Left kidney (tissue), 8 donors: ENCODE measurements at places on chromosomes 12 and 14. TPM values are rescaled to one million over a fixed set of nuclear protein-coding genes. Genes with fewer than 3 reads are reported as not detected.

GRCh38 chr14:102138535-102138934, 1.2 kb upstream of the WDR20 start:
- DNase-seq: no peak

DNA sequence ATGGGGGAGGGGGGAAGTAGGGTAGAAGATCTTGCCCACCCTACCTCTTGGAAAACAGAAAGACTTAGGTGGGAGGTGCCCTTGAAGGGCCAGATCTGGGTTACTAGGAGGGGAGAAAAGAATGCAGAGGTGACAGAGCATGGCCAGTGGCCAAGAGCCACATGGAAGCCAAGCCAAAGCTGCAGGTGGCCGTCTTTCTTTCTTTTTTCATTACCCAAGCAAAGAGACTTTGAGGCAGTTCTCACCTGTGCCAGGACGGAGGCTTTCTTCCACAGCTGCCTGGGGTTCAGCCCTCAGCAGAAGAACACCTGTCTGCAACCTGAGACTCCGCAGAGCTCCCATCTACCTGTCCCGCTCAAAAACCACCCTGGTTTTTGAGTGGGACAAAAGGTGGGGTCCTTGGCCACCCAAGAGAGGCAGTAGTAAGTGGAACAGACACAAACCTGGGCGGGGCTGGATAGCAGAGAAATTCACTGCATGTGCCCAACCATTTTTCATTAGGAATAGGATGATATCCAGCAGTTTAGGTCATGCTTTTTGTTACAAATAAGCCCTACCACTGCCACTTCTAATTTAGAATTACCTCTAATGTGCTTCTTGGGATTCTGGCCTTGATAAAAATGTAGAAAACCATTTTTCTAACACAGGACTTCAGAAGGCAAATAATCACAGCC, 116.5 kb downstream of the DYRK2 start:
- no peak for DNase-seq

- DNase-seq: no peak
Observed at GRCh38 chr12:24054416-24054815, 104.9 kb upstream of the SOX5 start.

DNA sequence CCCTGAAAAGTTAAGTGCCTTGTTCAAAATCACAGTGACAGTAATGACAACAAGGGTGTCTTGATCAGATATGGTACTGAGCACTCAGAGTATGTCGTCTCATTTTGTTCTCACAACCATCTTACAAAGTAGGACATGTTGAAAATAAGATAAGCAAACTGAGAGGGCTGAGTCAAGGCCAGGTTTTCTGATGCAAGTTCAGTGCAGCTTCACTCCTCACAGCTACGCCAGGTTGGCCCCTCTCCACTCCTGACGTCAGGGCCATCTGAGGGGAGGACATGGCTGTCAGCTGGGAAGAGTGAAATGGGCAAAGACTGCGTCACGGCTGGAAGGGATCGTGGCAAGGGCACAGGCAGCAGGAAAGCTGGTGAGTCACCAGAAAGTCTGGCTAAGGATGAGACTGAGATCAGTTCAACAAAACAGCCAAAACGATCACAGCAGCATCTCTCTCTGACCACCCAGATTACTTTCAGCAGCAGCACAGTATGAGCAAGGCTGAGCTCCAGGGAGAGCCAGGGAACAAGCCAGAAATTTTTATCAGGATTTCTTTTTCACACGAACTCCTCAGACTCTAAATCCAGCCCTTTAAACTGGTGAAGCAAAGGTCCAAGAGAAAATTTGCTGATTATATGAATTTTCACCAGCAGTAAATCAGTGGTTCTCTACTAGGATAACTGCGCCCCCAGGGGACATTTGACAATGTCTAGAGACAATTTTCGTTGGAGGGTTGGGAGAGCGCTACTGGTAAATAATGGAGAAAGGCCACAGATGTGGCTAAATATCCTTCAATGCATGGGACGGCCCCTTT, 297.9 kb upstream of the AMIGO2 start:
- no peak for DNase-seq

- no peak for DNase-seq
Observed at GRCh38 chr14:24207104-24207551, 1.6 kb downstream of the TSSK4 start.

The IFNG-AS1 gene
- polyA plus RNA-seq: 0.28 TPM

- DNase-seq: no peak
Observed at GRCh38 chr12:1470051-1470450, 124.3 kb downstream of the FBXL14 start.

GRCh38 chr14:58718226-58719205, 80.8 kb downstream of the DACT1 start:
- DNase-seq: no peak

- no peak for DNase-seq
Observed at GRCh38 chr12:52312086-52312485, 9.1 kb downstream of the KRT83 start.

GRCh38 chr14:91418387-91419043, 895 bp upstream of the CCDC88C start:
- no peak for DNase-seq

- DNase-seq: peak; percentile 38
Observed at GRCh38 chr14:76267322-76268046, 108.5 kb upstream of the ESRRB start.

DNA sequence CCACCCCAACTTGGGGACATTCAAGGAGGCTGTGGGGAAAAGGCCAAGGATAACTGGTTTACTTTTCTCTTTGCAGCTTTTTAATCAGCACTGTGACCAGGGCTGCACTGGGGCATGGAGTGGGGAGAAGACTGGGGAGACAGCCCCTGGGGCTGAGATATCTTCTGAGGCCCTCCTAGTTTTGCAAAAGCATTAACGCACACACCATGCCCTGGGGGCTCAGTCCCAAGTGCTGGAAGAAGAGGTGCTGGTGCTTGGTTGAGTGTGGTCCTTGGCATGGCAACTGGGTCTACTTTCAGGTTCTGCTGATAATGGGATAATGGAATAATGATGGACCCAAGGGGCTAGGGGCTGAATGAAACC, 9.4 kb upstream of the SMARCD1 start:
- DNase-seq: no peak

DNA sequence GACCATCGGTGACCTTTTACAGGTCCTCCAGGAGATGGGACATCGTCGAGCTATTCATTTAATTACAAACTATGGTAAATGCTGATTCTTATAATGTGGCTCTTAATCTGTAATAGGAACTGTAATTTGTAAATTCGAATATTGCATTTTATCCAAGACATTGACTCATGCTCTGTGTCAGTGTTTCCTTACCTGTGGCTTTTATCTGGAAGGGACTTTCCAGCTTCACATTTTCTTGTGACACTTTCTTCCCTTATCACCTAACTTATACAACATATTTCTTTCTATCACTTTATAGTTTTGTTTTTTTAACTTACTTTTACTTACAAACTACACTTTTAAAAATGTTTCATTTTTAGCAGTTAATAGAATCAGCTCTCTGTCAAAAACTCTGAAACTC, 14.8 kb downstream of the IRAK3 start:
- no peak for DNase-seq

GRCh38 chr14:100738269-100738691, 11.6 kb downstream of the DLK1 start:
- no peak for DNase-seq

DNA sequence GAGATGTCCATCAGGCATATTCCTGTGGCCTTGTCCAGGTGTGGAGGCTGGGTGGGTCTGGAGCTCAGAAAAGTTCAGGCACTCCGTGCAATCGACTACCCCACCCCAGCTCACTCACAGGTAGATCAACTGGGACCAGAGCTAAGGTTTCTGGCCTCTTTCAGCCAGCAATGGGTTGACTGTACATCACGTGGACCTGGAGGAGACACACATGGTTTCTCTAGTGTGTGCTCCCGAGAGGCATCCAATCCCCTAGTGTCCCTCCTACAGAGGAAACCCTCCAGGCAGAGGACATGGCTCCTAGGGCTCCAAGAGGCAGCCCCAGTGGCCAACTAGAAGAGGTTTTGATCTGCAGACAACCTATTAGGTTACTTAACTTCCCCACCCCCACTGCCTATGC, 119.5 kb upstream of the RGS6 start:
- no peak for DNase-seq

- peak; percentile 12 for DNase-seq
Observed at GRCh38 chr14:37027188-37027824, 145.1 kb downstream of the SLC25A21 start.

DNA sequence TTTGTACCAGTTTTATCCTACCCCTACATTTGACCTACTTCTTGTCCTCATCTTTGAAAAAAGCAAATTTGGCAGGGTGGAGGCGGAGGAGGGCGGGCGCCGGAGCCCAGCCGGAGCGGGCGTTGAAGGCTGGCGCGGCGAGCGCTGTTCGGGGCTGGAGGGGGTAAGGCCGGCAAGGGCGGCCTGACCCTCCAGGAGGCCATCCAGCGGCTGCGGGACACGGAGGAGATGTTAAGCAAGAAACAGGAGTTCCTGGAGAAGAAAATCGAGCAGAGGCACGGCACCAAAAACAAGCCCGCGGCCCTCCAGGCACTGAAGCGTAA, 27.2 kb downstream of the FBXO34 start:
- no peak for DNase-seq

The SLC7A7 gene
- 112 TPM for polyA plus RNA-seq

GRCh38 chr12:31740628-31741027, 11.8 kb upstream of the AMN1 start:
- DNase-seq: no peak

GRCh38 chr12:52391618-52392002, 6.2 kb upstream of the KRT84 start:
- DNase-seq: no peak

The CDKN3 gene
- 32.8 TPM for polyA plus RNA-seq

DNA sequence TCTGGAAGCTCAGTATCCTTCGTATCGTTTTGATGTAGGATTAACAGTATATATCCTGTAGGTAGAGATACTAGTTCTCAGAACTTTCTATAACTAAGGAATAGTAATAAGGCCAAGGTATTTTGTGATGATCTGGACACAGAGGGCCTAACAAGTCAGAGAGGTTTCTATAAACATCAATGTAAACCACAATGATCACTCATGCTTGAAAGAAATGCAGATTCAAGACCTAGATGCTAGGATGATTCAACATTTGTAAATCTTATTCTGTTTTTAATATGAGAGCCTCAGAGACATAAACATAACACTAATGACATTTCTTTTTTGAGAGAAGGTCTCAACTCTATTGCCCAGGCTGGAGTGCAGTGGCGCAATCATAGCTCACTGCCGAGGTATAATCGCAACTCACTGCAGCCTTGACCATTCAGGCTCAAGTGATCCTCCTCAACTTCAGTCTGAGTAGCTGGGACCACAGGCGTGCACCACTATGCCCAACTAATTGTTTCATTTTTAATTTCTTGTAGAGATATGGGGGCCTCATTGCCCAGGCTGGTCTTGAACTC, 16.2 kb downstream of the SUPT16H start:
- no peak for DNase-seq

DNA sequence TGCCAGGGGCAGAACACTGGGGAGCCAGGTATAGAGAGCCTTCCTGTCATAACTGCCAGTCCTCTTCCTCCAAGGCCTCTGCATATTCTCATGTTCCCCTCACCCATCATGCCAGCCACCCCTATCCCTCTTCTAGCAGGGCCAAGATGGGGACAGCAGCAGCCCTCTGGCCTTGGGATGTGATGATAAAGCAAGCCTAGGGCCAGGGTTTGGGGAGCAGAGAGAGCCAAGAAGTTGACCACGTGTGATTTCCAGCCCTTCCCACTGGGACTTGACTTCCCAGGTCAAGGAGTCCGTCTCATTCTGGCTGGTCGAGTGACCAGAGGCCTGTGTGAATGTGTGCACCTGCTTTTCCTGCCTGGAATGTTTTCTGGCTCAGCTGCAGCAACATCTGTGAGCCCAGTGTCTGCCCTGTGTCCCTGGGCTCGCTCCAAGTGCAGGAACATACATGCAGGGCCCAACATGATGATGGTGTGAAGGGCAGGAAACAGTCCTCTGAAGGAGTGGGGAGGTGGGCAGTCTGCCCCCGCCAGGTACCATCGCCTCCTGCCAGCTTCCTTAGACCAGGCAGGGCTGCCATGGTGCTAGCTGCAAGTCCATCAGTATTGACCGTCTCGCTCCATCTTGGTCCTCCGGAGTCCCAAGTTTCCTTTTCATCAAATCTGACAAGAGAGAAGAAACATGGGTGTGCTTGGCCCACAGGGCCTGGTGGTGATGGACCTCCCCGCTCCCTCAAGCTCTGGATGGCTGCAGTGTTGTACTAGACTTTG, 21.0 kb downstream of the VASH1 start:
- DNase-seq: no peak

- no peak for DNase-seq
Observed at GRCh38 chr12:45334396-45334795, 118.5 kb downstream of the ANO6 start.

GRCh38 chr12:49892732-49893317, 10.9 kb downstream of the FAIM2 start:
- DNase-seq: no peak

The LRRK2 gene
- polyA plus RNA-seq: 26.7 TPM

GRCh38 chr12:95863337-95863736, 4.6 kb downstream of the SNRPF start:
- no peak for DNase-seq
